ENCODE measurements at places on chromosomes 13 and 19.

DNA sequence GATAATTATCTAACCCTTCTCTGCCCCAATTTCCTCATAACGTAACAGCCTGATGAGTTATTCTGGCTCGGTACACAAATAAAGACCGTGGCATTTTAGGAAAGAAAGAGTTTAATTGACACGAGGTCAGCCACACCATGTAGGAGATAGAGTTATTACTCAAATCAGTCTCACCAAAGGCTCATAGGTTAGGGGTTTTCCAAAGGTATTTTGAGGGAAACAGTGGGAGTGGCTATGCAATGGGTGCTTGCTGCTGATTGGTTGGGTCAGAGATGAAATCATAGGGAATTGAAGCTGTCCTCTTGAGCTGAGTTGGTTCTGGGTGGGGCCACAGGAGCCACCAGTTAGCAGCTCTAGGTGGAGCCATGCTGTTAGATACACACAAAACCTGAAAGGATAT, 137.5 kb downstream of the FREM2 start:
- DNase-seq = no peak

GRCh38 chr19:33904681-33905080, 108.0 kb downstream of the KCTD15 start:
- no peak for DNase-seq

DNA sequence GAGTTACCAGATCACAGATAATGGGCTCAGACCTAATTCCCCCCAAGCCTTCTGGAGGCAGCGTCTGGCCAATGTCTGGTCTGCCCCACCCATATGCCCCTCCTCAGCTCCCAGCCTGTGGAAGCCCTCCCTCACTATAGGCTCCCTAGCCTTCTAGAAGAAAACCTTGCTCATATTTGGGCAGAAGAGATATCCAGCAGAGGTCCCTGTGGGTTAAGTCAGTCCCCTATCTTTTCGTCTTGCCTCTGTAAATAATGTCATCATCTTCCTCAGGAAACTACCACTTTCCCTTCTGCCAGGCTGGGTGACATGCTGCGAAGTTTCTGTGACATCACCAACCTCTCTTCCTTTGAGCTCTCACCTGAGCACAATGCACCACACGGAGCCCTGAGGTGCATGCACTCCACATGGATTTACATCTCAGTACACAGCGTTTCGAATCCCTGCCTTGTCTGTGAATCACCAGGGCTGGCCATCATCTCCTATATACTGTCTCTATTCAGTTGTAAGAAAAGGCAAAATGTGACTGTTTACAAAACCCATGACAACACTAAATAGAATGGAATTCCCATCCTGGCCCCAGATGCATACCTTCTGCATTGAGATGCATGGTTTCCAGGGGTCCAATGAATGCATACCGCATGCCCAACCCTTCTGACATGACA, 112.8 kb downstream of the CRYL1 start:
- no peak for DNase-seq

DNA sequence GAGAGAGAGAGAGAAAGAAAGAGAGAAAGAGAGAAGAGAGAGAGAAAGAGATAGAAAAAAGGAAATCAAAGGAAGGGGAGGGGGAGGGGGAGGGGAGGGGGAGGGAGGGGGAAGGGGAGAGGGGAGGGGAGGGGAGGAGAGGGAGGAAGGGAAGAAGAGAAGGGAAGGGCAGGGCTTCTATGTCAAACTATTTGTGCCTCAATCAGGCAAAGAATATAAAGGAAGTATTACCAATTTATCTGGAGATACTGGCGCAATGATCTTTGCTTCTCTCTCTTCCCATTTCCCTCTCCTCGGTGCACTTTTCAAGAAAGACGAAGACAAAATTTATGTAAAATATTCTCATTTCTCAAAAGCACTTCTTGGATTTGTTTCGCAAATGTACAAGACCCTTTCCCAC, 9.3 kb upstream of the INSR start:
- DNase-seq = no peak

GRCh38 chr13:21608961-21609360, 5.0 kb upstream of the MICU2 start:
- DNase-seq = no peak

GRCh38 chr19:44111910-44112463, 1.2 kb upstream of the ZNF225 start:
- no peak for DNase-seq

- DNase-seq = no peak
Measured at GRCh38 chr13:20550799-20551198, 16.2 kb upstream of the IFT88 start.

- no peak for DNase-seq
Measured at GRCh38 chr13:93338906-93339305, 112.3 kb downstream of the GPC6 start.

GRCh38 chr19:33055718-33056117, 9.0 kb downstream of the RHPN2 start:
- no peak for DNase-seq

GRCh38 chr13:108188260-108188659, 27.1 kb downstream of the LIG4 start:
- no peak for DNase-seq

- no peak for DNase-seq
Measured at GRCh38 chr13:75770592-75771011, 134.5 kb downstream of the LMO7 start.

GRCh38 chr13:42381165-42381425, 109.1 kb downstream of the AKAP11 start:
- DNase-seq = no peak

DNA sequence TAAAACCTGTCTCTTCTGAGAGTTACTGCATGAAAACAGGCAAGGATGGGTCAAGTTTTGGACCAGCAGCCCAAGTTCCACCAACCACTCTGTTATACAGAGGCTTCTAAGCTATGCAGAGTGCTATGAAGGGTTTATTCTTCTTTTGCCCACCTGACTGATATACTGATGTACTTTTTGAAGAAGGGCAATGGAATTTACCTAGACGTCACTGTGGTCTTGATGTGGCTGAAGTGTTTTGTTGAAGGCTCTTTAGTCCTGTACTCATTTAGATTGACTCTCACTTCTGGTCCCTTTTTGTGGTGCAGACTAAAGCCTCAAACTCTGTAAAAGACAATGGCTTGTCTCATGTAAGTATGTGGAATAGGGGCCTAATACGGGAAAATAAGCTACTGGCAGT, 92.0 kb downstream of the DGKH start:
- no peak for DNase-seq

GRCh38 chr19:50287331-50287730, 41.8 kb downstream of the KCNC3 start:
- DNase-seq = no peak

GRCh38 chr13:75366380-75367280, 115.3 kb downstream of the TBC1D4 start:
- DNase-seq = no peak

GRCh38 chr19:50358483-50359327, 6.7 kb downstream of the NAPSA start:
- peak; percentile 90 for DNase-seq

- no peak for DNase-seq
Measured at GRCh38 chr13:50389726-50390125, 374.5 kb downstream of the KCNRG start.

DNA sequence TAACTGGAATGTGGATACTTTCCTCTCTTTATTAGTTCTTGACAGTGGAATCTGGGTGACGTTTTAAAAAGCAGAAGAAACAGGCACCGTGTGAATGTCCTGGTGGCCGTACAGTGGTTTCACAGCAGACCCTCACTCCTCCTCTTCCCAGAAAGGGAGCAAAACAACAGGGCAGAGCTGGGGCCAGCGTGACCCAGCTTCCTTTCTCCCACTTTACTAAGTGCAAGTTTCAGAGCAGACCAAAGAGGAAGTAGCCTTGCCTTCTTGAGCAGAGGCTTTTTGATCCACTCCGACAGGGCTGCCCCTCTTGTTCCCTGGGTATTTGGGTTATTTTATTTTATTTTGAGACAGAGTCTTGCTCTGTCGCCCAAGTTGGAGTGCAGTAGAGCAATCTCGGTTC, 19.6 kb upstream of the C19orf33 start:
- peak; percentile 13 for DNase-seq

GRCh38 chr13:40992678-40993518, 26.2 kb downstream of the ELF1 start:
- no peak for DNase-seq

GRCh38 chr13:29513002-29513980, 82.2 kb downstream of the SLC7A1 start:
- DNase-seq = no peak

DNA sequence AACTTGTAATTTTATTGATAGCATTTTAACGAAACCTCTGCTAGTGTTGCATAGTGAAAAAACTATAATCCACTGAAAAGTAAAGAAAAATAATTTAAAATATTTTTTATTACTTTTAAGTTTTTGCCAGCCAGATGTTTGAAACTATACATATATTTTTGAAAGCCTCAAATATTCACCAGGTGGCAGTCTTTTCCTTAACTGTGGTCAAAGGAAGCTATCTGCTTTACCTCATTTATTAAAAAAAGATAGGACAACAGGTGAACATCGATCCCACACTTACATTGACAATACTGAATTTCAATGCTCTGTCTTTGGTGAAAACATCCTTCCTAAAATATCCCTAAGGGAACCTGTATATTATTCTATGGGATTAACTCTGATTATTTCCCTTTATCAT, 100.5 kb downstream of the TRPC4 start:
- no peak for DNase-seq

DNA sequence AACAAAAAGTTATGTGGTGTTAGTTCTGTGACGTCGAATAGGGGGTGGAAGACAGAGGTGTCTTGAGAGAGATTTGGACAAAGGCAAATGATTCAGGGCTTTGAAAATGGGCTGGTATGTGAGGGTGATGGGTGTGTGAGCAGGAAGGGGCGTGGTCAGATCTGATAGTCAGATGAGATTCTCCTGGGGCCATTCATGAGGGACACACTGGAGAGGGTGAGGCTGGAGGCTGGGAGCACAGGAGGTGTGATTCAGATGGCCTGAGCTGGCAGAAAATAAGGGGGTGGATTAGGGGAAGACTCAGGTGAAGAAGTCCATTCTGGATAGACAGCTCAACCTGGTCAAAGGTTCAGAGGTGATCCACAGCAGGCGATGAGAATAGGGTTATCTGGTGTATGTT, 28.0 kb downstream of the CYP4F22 start:
- DNase-seq = no peak

- no peak for DNase-seq
Measured at GRCh38 chr19:51124729-51125128, at the start of gene SIGLEC9. SIGLEC9 (plus strand) TSS chr19:51124906; CDS start chr19:51124975, 69 bp downstream.

DNA sequence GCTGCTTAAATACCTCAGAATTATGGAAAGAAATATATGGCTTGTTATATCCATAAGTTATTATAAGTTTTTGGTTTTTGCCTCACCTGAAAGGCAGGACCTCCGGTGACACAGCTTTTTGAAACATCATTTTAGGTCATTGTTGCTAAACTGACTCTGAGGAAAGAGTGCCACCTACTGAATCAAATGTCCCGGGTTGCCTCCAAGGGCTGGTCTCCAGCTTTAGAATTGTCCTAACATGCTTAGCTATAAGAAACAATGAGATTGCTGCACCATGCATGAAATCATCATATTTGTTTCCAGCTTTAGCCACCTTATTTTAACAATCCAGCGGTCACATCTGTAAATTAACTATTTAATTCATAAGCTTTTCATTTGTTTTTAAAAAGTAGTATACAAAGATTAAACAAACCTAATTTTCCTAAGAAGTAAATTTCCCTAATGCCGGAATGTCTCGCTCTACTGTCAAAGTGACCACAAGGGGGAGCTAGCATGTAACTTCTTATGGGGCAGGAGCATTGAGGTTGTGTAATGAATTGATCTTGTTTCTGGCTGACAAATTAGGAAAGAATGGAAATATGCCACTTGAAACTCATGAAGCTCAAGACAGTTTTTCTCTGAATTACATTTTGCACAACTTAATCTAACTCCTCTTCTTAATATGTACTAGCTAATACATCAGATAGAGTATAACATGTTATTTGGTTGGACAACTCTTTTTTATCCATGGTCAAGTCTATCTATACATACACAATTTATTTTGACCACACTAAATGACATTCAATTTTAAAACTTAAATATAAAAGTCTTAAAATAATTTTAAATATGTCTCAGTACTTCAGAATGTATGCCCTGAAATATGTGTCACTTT, 6.7 kb upstream of the PCDH17 start:
- peak; percentile 37 for DNase-seq

DNA sequence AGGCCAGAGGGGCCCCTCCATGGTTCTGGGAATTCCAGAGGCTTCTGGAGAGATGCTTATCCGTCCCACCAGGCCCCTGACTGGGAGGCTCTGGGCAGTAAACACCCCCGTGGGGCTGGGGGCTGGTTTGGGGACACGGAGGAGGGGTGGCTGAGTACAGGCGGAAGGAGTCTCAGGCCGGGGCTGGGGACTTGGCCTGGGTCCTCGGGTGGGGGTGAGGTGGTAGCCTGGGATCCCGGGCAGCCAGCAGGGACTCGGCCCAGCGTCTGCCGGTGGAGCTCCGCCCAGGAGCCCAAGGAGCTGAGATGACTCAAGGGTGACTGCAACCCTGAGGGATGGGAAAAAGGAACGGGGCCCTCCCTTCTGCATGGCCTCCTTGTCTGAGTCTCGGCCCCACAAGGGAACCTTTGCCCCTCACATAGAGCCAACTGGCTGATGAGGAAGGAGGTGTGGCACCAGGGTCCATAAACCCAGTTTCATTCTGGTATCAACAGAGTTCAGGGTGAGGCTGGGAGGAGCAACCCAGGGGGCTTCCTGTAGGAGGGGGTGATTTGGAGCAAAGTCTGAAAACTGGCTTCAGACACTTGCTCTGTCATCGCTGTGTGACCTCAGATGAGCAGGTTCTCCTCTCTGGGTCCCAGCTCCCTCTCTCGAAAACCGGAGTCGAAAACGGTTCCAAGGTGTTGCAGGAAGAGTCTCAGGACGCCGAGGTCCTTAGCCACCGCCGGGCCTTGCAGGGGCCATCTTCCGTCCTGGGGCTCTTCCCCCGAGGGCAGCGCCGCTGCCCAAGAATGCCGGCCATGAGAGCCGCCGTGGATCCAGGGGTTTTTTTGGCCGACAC, 809 bp downstream of the MISP start:
- DNase-seq = no peak

- DNase-seq = no peak
Measured at GRCh38 chr19:35266520-35267352, 2.0 kb upstream of the USF2 start.

- DNase-seq = no peak
Measured at GRCh38 chr19:5039642-5040543, 71.0 kb downstream of the KDM4B start.

GRCh38 chr19:2123682-2124387, 27.1 kb downstream of the IZUMO4 start:
- no peak for DNase-seq

- DNase-seq = no peak
Measured at GRCh38 chr19:49999371-50000010, 25.7 kb downstream of the VRK3 start.
